ENCODE measurements at places on chromosomes 7 and 10. TPM values are rescaled to one million over a fixed set of nuclear protein-coding genes. Genes with fewer than 3 reads are reported as not detected.
A peak's percentile ranks its signal among the peaks of the same experiment; 100 is the strongest.

Gene ATOH7
- not detected for total RNA-seq

Gene MACROH2A2
- total RNA-seq = 15.5 TPM

Gene OR2A42
- total RNA-seq = not detected

Gene GIMAP8
- 9.6 TPM for total RNA-seq

Gene SLC29A4
- total RNA-seq = 2.7 TPM

Gene FLNC
- total RNA-seq = 31.9 TPM

Gene IGF2BP3
- total RNA-seq = 11.8 TPM

Gene SEMA4G
- 6.4 TPM for total RNA-seq

- no peaks in the 10 kb centered on the region for H3K36me3 ChIP-seq
- H3K27me3 ChIP-seq = no peaks in the 10 kb centered on the region
- H3K4me1 ChIP-seq = no peaks in the 10 kb centered on the region
Measured at GRCh38 chr10:11451640-11452260, 159.7 kb downstream of the USP6NL start.

- no peaks in the 10 kb centered on the region for H3K36me3 ChIP-seq
- H3K27ac ChIP-seq = no peak overlapping the region
- no peak overlapping the region for H3K4me3 ChIP-seq
- H3K4me1 ChIP-seq = peaks cover 33% of the 10 kb centered on the region
- no peak for DNase-seq
Measured at GRCh38 chr10:78754269-78755062, 314.3 kb upstream of the ZMIZ1 start.

DNA sequence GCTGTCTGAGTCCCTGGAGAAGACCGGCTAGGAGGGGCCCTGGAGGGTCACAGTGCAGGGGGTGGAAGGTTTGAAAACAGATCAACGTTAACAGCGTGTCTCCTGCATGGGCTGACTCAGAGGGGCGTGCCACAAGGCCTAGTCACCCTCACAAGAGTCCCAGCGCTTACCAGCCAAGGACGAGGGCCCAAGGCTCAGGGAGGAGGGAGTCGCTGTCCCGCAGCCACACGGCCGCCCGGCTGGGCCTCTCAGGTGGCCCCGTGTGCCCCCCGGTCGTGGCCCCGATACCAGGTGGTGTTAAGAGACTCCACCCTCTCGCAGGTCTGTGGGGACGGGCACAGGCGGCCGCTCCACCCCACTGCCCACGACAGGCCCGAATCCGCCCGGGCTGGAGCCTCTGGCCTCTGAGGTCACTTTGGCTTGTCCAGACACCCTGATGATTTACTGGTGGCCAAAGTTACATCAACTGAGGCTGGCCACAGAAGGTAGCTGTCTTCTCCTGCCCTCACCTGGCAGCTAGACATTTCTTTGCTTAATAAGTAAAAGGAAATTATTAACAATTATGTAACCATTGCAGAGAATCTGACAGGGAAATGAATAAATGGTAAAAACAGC is 34.0 kb downstream of the FAM20C start:
- no peaks in the 10 kb centered on the region for H3K27me3 ChIP-seq
- no peak overlapping the region for H3K4me3 ChIP-seq
- H3K36me3 ChIP-seq = no peaks in the 10 kb centered on the region

- H3K27ac ChIP-seq = no peak overlapping the region
- no peak overlapping the region for H3K4me3 ChIP-seq
- no peak for DNase-seq
- no peaks in the 10 kb centered on the region for H3K27me3 ChIP-seq
- no peaks in the 10 kb centered on the region for H3K36me3 ChIP-seq
Measured at GRCh38 chr10:106557053-106557452, 607.5 kb downstream of the SORCS1 start.

GRCh38 chr10:98055841-98056516 is 25.6 kb upstream of the CRTAC1 start:
- H3K36me3 ChIP-seq = no peaks in the 10 kb centered on the region
- no peaks in the 10 kb centered on the region for H3K27me3 ChIP-seq
- no peaks in the 10 kb centered on the region for H3K4me1 ChIP-seq
- H3K27ac ChIP-seq = no peak overlapping the region
- no peak overlapping the region for H3K4me3 ChIP-seq

GRCh38 chr7:87312215-87312865 is 33.1 kb upstream of the CROT start:
- no peaks in the 10 kb centered on the region for H3K36me3 ChIP-seq
- DNase-seq = no peak
- H3K4me1 ChIP-seq = peaks cover 14% of the 10 kb centered on the region
- no peak overlapping the region for H3K4me3 ChIP-seq

DNA sequence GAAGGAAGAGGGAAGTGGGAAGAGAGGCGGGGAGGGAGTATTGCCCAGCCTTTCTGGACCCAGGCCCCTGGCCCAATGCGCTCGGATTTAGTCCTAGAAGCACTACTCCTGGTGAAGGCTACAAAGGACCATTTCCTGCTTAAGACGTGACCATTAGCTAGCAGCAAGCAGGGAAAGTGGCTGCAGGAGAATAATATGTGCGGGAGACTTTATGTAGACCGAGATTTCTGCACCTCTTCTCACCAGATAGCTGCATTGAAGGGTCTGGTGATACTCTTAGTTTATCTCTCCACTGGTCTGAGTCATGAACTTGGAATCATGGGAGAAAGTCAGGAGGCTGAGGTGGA is 3.1 kb downstream of the VAX1 start:
- peaks cover 10% of the 10 kb centered on the region for H3K27me3 ChIP-seq
- H3K27ac ChIP-seq = no peak overlapping the region
- no peak for DNase-seq
- H3K36me3 ChIP-seq = no peaks in the 10 kb centered on the region
- no peak overlapping the region for H3K4me3 ChIP-seq
- H3K4me1 ChIP-seq = peaks cover 45% of the 10 kb centered on the region

GRCh38 chr7:95027234-95027872 is 120.0 kb downstream of the PPP1R9A start:
- H3K27ac ChIP-seq = no peak overlapping the region
- no peaks in the 10 kb centered on the region for H3K4me1 ChIP-seq
- H3K4me3 ChIP-seq = no peak overlapping the region
- H3K27me3 ChIP-seq = no peaks in the 10 kb centered on the region

DNA sequence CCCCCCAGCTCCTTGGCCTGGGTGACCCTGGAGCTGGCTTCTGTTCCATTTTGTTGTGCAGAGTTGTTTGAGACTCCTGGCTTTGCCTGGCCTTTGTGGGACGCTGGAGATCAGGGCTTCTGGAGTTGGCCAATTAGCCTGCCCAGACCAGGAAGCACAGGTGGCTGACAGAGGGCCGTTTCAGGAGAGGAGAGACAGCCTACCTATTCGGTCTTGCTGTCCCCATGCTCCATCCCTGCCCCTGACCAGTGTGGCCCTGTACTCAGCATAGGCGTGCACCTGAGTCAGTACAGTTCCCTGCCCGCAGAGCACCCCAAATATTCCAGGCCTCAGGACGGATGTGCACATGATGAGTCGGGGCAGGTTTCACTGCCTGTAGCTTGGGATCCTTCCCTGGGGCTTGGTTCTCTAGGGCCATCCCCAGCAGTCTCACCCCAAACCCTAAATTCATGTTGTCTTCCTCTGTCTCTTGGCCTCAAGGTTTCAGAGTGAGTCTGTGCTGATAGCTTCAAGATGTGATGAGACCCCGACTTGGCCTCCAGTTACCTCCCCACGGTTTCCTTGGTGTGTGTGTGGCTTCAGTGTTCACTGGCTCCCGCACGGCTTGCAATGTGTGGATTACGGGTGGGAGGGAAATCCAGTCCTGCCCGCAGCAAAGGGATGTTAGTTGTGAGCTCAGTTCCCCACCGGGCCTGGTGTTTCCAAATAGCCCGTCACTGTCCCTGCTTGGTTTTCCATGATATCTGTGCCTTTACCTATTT is 44.7 kb downstream of the HTRA1 start:
- no peak overlapping the region for H3K4me3 ChIP-seq
- peaks cover 18% of the 10 kb centered on the region for H3K4me1 ChIP-seq
- peak overlapping the region; percentile 72 for H3K27ac ChIP-seq
- DNase-seq = no peak
- H3K36me3 ChIP-seq = no peaks in the 10 kb centered on the region

- no peak for DNase-seq
- H3K27me3 ChIP-seq = no peaks in the 10 kb centered on the region
- H3K4me3 ChIP-seq = no peak overlapping the region
- H3K4me1 ChIP-seq = peaks cover 5% of the 10 kb centered on the region
- H3K36me3 ChIP-seq = no peaks in the 10 kb centered on the region
Measured at GRCh38 chr10:98303569-98303968, 35.6 kb upstream of the LOXL4 start.

- H3K27me3 ChIP-seq = no peaks in the 10 kb centered on the region
- no peaks in the 10 kb centered on the region for H3K36me3 ChIP-seq
- no peak overlapping the region for H3K27ac ChIP-seq
- peaks cover 13% of the 10 kb centered on the region for H3K4me1 ChIP-seq
- H3K4me3 ChIP-seq = no peak overlapping the region
Measured at GRCh38 chr10:97891497-97892167, 42.0 kb downstream of the GOLGA7B start.

GRCh38 chr10:33006342-33006887 is 48.4 kb upstream of the ITGB1 start:
- H3K27ac ChIP-seq = peak overlapping the region; percentile 80
- no peak for DNase-seq
- no peak overlapping the region for H3K4me3 ChIP-seq
- H3K27me3 ChIP-seq = no peaks in the 10 kb centered on the region

GRCh38 chr7:134462337-134462925 is 3.5 kb upstream of the AKR1B1 start:
- DNase-seq = no peak
- no peak overlapping the region for H3K27ac ChIP-seq
- H3K36me3 ChIP-seq = no peaks in the 10 kb centered on the region
- H3K4me1 ChIP-seq = peaks cover 15% of the 10 kb centered on the region

DNA sequence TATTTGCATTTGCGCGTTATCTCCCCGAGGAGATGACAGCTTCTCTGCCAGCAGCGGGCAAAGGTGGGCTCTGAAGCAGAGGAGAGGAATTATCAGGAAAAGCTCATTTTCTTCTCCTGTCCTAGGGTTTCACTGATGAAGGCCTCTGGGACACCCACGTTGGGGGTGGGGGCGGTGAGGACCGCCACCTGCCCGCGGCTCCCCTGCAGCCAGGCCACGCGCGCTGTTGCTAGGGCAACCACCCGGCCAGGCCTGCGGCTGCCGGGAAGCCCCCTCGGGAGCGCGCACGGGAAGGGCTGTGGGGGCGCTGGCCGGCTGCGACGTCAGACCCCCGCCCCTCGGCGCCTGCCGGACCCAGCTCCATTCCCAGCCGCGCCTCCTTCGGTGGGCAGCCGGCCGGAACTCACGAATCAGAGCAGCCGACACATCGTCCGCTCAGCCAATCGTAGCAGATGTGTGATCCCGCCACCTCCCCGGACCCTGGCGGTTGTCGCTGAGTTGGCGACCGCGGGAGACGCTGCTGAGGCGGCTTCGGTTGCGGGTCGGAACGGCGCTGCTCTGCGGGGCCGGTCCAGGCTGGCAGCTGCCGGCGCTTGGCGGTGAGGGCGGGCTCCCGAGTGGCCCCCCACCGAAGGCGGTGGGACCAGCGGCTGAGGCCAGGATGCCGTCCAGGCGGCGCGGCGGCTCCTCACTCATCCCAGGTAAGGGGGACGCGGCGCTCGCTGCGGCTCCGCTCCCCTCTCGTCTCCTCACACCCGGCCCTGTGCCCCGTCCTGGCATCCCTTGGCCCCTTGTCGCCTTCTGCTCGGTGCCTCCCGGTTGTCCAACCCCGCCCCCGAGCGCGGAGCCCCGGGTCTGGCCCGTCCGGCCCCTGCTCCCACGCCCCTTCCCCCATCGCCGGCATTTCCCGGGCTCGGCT is at the start of gene TPST1:
TSS of gene TPST1 (plus strand) at position 513 of the 919 bp plus-strand sequence. CDS start 35,092 bp downstream, outside the sequence.
- peak within 1 kb of the TSS; percentile 100 for H3K4me3 ChIP-seq
- peak within 1 kb of the TSS; percentile 91 for H3K27ac ChIP-seq
- peaks cover 13% of the 10 kb centered on the region for H3K4me1 ChIP-seq
- DNase-seq = no peak
- no peaks in the 10 kb centered on the region for H3K36me3 ChIP-seq
- no peaks in the 10 kb centered on the region for H3K27me3 ChIP-seq

DNA sequence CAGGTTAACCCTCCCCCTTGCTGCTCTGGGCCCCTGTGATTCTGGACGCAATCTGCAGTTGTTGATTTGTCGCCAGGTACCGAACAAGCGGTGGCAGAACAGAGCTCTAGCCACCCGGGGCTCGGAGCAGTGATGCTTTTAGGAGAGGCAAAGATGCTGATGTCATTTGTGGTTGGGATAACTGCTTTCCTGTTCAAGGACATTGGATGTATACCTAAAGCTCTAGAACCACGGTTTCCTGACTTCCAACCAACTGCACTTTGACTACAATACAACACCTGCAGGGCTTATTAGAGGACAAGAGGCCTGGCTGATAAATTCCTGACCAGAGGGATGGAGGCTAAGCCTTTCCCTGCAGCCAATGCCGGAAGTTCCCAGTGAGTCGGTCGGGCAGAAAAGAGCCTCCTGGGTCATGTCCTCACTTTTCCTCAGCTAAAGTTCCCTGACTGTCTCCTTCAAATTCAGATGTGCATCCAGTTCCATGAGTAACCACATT is 6.5 kb upstream of the RBM20 start:
- no peak overlapping the region for H3K27ac ChIP-seq
- H3K4me1 ChIP-seq = no peaks in the 10 kb centered on the region
- H3K27me3 ChIP-seq = no peaks in the 10 kb centered on the region
- H3K4me3 ChIP-seq = no peak overlapping the region
- no peaks in the 10 kb centered on the region for H3K36me3 ChIP-seq

GRCh38 chr10:103791858-103792257 is 63.5 kb downstream of the SH3PXD2A start:
- H3K27ac ChIP-seq = peak overlapping the region; percentile 5
- DNase-seq = no peak
- no peaks in the 10 kb centered on the region for H3K36me3 ChIP-seq
- H3K27me3 ChIP-seq = no peaks in the 10 kb centered on the region

DNA sequence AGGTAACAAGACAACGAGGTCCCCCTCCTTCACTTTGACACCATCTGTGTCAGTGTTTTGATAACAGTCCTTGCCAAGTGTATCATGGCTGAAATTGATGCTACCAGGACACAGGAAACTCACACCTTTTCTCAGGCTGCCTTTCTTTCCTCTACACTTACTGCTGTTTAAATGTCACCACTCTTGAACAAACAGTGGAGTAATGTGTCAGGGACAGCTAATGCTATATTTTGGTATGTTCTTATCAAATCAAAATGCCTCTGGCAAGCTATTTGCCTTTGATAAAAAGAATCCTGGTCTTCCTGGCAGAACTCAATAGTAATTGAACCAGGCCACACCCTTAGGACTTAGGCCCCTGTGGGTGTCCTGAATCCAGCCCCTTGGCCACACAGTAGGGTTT is 692.9 kb downstream of the LRMDA start:
- H3K27me3 ChIP-seq = no peaks in the 10 kb centered on the region
- H3K4me3 ChIP-seq = no peak overlapping the region
- no peaks in the 10 kb centered on the region for H3K4me1 ChIP-seq
- no peaks in the 10 kb centered on the region for H3K36me3 ChIP-seq
- no peak for DNase-seq
- no peak overlapping the region for H3K27ac ChIP-seq
